ENCODE measurements at places on chromosomes 16 and 17.

DNA sequence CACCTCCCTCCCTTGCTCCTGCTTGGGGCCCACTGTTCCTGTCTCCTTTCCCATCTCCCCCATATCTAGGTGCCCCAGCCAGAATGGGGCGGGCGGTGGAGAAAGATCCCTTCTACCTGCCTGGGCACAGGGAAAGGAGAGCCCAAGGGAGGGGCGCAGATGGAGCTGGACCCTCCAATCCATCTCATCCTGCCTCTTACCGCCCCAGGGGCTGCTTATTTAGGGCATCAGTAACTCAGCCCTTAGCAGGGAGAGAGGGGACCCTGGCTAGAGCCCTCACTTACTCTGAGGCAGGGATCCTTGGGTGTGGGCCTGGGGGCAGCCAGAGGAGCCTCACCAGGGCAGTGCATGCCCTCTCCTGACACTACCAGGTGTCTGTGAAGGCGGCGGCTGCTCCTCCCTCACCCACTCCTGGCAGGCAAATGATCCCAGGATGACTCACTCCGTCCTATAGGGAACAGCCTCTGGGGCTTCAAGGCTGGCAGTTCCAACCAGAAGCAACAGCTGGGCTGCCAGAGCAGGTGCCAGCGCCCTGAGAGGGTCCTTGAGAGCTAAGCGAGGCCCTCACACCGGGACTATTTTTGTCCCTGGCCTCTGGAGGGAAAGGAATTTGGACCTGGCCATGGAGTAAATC is 16.3 kb upstream of the BCAR1 start:
- DNase-seq: no peak

GRCh38 chr16:85204242-85205010 is 92.2 kb upstream of the CIBAR2 start:
- DNase-seq: no peak

GRCh38 chr17:44307387-44308186 is 814 bp upstream of the RUNDC3A start:
- DNase-seq: no peak

DNA sequence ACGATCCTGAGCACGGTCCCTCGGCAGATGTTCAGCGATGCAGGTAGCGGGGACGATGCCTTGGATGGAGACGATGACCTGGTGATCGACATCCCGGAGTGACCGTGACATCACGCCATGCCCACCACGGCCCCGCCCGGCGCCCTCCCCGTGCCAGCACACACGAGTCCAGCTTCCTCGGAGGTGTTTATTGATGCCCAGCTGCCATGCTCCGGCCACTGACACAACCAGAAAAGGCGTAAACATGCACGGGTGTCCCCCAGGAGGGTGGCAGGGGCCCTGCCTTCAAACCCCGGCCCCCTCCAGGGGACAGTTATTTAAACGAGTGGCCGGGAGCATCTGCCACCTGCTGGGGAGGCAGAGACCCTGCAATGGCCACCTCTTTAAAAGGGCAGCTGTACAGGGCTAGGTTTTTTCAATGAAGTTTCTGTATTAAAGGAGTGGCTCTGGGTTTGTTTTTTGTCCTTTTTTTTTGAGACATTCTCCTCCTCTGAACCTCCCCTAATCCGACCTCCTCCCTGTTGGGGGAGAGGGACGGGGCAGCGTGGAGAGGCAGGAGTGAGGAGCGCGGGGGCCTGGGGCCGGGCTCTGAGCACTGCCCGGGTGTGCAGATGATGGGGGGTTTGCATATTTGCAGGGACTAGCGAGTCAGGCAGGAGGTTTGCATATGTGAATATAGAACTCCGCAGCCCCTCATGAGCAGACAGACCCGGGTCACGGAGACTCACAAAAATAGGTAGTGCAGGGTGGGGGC is 5.3 kb downstream of the DOC2A start:
- DNase-seq: no peak

GRCh38 chr17:81432941-81433340 is 37.7 kb downstream of the BAHCC1 start:
- DNase-seq: no peak

DNA sequence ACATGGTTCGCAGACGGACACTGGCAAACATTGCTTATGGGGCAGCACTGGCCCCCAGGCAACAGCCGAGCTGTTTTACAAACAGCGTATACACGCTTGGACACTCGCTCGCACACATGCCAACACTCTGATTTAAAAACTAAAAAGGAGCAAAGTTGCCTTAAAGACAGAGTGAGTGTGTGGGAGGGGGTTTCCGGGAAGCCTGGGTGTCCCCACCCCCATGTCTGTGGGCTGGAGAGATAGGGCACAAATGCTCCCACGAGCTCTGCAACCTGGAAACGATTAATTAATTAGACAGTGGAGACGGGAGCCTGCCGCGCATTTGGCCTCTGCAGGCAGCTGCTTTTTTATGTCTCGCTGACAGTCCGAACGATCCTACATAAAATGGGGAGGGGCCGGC is 107.9 kb upstream of the ZNF469 start:
- no peak for DNase-seq

- DNase-seq: no peak
Measured at GRCh38 chr17:49708515-49709183, 885 bp upstream of the SLC35B1 start.

- peak; percentile 50 for DNase-seq
Measured at GRCh38 chr17:76659928-76660655, 16.5 kb upstream of the ST6GALNAC1 start.

DNA sequence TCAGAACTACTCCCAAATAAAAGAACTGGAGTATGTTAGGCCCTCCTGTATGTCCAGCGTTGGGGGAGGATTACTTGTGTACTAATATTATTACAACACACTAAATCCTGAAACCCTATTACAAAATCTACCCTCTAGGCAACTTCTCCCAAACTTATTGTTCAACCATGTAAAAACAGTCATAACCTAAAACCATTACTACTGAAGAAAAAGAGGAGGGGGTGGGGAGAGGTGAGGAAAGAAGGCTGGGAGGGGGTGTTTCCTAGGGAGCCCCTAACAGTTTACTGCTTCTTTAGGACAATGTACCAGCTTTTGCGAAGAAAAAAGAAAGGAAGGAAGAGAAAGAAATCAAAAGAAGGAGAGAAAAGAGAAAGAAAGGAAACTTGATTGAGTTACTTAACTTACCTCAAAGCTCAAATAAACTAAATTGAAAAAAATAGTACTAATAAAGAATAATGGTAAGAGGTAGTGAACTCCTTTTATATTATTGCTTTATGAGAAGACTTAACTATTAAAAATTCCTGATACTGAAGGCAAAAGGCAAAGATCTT is 2.3 kb downstream of the SALL1 start:
- DNase-seq: no peak

- DNase-seq: no peak
Measured at GRCh38 chr16:23578101-23578830, 17.9 kb downstream of the NDUFAB1 start.

- DNase-seq: no peak
Measured at GRCh38 chr16:28210264-28210663, 1.5 kb downstream of the XPO6 start.

- no peak for DNase-seq
Measured at GRCh38 chr16:86292171-86292775, 218.1 kb upstream of the FOXF1 start.

DNA sequence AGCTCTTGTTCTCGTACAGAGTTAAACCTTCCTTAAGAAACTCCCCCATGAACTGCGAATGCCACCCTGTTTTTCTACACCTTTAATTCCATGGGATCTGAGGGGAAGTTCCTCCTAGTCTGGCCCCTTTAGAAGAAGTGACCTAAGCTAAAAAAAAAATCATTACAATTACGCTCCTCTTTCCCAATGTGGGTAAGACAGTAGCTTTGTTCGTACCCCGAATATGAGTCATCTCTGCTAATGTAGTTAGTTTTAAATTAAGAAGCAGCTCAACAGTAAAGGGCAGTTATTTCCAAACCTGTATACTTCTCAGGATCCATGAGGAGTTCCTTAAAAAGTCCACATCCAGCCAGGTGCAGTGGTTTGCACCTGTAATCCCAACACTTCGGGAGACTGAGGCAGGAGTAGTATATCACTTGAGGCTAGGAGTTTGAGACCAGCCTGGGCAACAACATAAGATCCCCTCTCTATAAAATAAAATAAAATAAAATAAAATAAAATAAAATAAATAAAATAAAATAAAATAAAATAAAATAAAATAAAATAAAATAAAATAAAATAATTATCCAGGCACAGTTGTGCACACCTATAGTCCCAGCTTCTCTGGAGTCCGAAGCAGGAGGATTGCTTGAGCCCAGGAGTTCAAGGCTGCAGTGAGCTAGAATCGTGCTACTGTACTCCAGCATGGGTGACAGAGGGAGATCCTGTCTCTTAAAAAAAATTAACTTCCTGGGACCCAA is 26.1 kb downstream of the RCVRN start:
- no peak for DNase-seq

- no peak for DNase-seq
Measured at GRCh38 chr16:82037666-82038065, 2.6 kb downstream of the HSD17B2 start.

GRCh38 chr17:47352848-47353247 is 29.1 kb downstream of the EFCAB13 start:
- peak; percentile 10 for DNase-seq

DNA sequence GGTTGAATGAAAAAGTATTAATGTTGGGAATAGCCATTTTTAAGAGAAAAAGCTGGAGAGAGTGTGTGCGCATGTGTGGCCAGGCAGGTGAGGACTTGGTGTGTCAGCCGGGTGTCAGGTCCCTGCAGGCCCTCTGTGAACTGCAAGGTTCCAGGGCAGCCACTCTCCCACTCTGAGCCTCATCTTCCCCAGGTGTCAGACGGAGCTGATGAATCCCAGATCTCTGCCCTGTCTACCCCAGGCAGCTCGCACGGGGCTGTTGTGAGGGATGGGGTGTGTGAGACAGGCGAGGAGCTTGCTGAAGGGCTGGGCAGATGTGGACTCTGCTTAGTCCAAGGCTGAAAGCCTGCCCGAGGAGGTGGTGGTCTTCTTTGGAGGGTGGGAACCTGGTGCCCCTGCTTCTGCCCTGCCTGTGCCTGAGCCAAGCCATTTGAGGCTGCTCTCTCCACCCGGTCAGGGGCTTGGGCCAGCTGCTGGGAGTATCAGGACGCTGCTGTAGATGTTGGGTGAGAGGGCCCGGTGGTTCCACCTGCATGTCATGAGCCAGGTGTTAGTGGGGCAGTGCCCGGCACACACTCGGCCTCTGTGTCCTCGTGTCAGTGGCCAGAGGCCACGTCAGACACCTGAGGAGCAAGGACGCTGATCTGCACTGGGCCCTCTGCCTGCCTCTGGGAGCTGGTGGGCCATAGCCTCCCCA is 122.4 kb downstream of the RAB11FIP4 start:
- no peak for DNase-seq

- no peak for DNase-seq
Measured at GRCh38 chr17:64503341-64503740, 2.7 kb downstream of the DDX5 start.

GRCh38 chr17:7817643-7817964 is 16.4 kb upstream of the KDM6B start:
- DNase-seq: no peak

DNA sequence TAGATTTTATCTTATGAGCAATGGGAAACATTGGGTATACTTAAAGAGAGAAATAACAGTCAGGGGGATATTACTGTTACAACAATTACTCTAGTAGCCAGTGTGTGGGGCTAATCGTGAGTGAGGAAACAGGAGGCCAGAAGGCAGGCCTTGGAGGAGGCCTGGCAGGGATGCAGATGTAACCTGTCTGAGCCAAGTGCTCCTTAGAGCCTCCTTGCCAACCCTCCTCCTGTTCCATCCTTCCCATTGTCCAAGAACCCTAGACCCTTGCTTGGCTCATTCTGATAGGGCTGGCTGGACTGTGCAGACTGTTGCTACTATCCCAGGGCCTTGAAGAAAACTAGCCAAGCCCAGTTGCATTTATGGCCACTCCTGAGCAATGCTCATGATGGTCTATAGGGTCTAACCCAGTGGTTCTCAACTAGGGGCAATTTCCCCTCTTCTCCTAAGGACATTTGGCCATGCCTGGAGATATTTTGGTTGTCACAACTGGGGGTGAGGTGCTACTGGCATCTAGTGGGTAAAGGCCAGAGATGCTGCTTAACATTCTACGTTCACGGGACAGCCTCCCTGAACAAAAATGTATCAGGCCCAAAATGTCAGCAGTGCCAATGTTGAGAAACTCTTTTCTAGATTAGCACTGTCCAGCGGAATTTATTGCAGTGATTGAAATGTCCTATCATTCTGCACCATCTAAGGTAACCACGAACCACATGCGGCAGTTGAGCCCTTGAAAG is 24.4 kb upstream of the WSCD1 start:
- DNase-seq: no peak

GRCh38 chr17:74839990-74840852 is 19.5 kb downstream of the GRIN2C start:
- no peak for DNase-seq

DNA sequence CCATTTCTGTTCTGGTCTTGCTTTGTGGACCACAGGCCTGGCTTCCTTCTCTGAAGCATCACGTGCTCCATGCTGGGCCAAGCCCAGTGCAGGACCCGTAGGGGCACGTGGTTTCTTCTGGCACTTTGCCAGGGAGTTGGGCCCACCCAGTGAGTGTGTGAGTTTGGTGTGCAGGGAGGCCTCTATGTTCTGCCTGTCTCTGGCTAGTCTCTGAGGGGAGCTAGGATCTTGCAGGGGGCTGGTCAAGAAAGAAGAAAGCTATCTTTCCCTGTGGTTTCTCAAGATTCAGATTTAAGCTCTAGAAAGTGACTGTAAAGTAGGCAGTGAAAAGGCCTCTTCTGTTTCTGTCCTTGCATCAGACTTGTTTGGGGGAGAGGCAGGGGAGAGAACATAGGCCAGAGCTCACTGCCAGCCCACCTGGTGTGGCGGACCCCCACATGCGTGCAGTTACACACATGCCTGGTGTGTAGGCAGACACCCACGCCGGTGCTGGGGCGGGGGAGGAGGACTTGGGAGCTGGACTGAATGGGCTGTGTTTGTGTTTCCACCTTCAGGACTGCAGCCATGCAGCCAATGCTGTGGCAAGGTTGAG is 11.8 kb downstream of the LASP1 start:
- DNase-seq: no peak

Data from GF-D8 (cell line).